Left ventricle myocardium superior (tissue), 1 donor: ENCODE measurements at places on chromosomes 2 and 18.

DNA sequence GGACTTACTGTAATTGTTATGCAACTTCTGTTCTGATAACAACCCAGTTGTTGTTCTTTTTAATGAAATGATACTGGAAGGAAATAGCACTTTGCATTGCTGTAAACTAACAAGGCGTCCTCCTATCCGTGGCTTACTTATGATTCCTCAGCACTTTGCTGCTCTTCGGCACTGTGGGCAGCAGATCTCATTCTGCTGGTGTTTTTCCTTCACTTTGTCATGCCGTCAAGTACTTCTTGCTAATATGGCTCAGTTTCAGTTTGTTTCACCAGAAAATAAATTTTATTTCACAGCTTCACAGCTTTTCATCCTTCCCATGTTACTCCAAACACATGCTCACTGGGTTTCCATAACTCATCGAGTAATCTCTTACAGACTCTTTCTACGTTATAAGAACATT is 289.3 kb downstream of the MEIS1 start:
- DNase-seq = no peak

DNA sequence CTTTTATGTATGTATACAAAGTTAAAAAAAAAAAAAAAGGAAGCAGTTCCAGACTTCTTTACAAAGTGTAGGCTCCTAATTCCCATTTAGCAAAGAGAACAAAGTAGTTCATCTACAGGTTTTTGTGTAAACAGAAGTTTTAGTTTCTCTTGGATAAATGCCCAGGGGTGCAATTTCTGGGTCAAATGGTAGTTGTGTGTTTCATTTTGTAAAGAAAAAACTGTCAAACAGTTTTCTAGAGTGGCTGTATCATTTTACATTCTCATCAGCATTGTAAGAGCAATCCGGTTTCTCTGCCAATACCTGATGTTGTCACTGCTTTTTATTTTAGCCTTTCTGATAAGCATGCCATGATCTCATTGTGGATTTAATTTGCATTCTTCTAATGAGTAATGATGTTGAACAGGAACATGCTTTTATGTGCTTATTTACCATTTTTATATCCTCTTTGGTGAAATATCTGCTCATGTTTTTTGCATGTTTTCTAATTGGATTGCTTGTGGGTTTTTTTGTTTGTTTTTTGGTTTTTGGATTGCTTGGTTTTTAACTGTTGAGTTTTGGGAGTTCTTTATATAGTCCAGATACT is 16.6 kb upstream of the PSME4 start:
- DNase-seq = no peak

GRCh38 chr2:166610913-166611305 is 116.9 kb upstream of the SCN7A start:
- no peak for DNase-seq

GRCh38 chr2:195331966-195332365 is 325.1 kb upstream of the SLC39A10 start:
- DNase-seq = no peak

DNA sequence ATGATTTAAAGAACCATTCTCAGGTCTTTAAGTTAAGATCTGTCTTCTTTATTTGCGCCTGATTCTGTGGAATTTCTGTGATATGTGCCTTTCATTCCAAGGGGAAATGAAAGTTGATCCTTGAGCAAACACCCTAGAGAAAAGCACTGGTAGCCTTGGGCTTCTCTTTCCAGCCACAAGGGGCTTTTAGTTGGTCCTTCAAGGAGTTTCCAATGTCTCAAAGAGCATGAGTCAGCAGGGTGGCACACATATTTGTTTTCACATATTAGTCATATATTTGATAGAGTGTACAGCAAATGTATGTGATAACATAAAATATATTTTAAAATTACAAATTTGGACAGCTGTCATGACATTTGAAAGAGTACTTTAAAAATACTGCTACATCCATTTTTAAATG is 339.5 kb downstream of the TXNL1 start:
- no peak for DNase-seq

DNA sequence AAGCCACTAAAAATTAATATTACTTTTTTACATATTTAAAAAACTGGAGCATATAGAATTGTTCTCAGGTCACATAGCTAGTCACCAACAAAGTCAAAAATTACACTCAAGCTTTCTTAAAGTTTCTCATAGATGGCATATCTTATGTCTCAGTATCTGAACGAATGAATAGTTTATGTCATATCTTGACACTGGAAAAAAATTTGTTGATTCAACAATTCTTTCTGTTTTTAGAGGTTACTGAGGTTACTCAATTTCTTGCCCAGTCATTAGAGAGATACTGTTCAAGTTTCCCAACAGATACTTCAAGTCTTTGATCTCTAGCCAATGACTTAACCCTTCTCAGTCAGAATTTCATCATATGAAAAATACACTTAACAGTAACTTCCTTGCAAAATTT is 113.1 kb upstream of the XIRP2 start:
- DNase-seq = no peak

GRCh38 chr2:152782171-152782570 is 63.8 kb downstream of the ARL6IP6 start:
- no peak for DNase-seq

DNA sequence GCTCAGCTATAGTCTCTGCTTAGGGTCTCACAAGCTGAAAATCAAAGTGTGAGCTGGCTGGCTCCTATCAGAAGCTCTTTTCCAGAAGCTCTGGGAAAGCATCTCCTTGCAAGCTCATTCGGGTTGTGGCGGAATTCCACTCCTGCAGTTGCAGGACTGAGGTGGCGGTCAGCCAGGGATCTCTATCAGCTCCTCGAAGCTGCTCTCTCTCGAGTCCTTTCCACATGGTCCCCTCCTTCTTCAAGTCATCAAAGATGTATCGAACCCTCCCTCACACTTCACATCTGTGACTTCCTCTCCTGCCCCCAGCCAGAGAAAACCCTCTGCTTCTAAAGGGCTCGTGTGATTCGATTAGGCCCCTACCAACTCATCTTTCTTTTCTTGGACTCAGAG is 141.7 kb downstream of the ZFP36L2 start:
- peak; percentile 84 for DNase-seq

DNA sequence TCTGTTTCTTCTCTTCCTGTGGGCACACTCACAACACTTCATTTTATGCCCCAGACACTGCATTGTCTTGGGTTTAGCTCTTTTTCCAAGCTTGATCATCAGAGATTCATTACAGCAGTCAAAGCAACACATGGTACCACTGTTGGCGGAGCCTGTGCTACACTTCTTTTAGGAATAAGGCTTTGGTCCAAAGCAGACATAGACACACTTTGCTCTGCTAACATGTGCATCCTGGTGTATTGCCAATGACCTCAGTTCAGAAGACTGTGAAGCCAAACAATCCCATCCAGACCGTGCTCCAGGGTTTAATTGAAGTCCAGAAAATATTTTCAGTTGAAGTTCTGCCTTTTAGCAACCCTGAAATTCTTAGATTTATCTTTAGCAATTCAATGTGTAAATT is 354.6 kb upstream of the RAB12 start:
- DNase-seq = no peak

- DNase-seq = no peak
Observed at GRCh38 chr18:54030434-54030833, 194.0 kb downstream of the MBD2 start.

- no peak for DNase-seq
Observed at GRCh38 chr18:33020877-33021276, 248.1 kb upstream of the KLHL14 start.

DNA sequence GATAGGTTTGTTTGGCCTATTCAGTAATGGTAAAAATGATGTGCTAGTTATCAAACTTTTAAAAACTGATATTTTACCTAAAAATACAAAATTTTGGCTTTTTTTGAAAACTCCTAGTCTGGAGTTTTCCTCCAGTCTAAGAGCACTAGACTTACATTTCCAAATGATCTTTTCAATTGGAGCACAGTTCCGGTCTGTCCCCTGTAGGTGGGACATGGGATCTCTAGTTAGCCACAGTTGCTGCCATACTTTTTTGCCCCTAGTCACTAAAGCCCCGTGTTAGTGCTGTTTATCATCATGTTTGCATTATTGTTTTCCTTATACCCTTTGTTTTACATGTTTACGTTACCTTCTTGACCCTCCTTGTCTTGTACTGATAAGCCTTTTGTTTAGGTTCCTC is 52.4 kb downstream of the RELCH start:
- DNase-seq = no peak

- no peak for DNase-seq
Observed at GRCh38 chr2:191866195-191866594, 19.3 kb upstream of the CAVIN2 start.

- DNase-seq = no peak
Observed at GRCh38 chr2:143615562-143615961, 486.3 kb downstream of the ARHGAP15 start.

DNA sequence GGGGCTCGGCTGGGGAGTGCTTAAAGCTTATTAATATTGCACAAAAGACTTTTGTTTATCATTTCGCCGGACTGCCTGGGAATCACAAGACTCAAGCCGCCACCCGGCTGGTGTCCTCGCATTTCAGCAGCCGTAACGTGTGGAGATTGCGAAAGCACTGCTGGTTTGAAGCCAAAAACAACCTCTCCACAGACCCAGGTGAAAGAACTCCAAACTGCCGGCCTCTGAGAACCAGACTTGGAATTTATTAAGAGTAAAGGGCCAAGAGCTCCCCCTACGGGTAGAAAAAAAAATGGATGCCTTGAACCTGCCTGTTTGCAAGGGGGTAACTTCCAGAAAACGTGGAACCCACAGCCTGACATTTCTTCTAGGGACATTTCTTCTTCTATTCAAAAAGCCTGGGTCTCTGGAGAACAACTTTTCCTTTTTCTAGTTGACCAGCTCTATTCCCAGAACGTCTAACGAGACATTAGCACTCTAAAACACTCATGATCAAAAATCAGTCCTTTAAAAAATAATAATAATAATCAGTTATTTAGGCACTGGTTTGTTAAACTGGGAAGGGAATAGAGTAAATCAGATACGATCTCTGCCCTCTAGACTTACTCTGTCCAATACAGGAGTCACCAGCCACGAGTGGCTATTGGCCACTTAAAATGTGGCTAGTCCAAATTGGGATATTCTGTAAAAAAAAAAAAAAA is 216.3 kb downstream of the C1D start:
- DNase-seq = peak; percentile 76

DNA sequence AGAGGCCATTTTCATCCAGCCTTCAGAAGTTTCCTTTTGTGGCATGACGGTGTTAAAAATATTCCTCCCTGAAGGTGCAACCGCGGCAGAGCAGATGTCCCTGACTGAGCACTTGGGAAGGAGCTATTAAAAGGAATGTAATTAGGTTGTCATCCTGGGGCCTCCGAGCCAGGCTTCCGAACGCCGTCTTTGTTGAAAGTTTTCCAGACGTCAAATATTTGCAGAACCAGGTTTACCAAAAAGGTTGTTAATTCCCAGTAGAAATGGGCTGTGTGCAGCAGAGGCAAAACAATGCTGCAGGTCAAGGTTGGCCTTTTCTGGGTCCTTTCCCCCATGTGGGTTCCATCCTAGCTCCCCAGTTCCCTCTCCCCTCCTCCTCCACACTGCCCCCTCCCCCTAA is 110.0 kb upstream of the STPG4 start:
- DNase-seq = no peak

- DNase-seq = no peak
Observed at GRCh38 chr2:239639421-239640185, 238.8 kb upstream of the HDAC4 start.

DNA sequence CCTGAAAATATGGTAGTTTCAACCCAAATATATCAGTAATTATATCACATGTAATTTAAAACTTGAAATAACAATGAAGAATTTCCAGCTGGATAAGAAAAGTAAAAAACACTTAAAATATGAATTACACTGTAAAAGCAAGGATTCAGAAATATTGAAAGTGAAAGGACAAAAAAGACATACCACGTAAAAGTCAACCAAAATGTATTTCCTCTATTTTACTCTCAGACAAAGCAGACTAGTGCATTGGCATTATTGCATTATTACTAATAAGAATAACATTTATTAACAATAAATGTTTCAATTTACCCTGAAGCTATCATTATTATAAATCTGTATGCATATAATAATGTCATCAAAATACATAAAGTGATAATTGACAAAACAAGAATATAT is 445.1 kb upstream of the TRIB2 start:
- DNase-seq = no peak

GRCh38 chr2:201977651-201978050 is 56.0 kb upstream of the FZD7 start:
- DNase-seq = no peak

DNA sequence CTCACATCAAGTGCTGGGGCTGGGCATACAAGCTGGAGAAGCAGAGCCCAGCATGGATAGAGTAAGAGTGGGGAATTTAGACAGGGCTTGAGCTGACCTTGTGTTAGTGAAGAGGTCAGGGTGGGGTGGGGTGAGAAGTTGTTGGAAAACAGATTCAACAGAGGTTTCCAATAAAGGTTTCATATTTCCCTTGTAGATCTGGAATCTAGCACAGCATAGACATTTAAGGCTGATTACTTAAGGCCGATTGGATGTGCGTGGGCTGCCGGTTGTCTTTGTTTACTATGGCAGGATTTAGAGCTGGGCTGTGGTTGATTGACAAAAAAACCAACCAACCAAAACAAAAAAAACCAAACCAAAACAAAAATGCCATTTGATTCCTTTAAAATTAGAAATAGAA is 114.9 kb upstream of the SEC11C start:
- DNase-seq = peak; percentile 44

DNA sequence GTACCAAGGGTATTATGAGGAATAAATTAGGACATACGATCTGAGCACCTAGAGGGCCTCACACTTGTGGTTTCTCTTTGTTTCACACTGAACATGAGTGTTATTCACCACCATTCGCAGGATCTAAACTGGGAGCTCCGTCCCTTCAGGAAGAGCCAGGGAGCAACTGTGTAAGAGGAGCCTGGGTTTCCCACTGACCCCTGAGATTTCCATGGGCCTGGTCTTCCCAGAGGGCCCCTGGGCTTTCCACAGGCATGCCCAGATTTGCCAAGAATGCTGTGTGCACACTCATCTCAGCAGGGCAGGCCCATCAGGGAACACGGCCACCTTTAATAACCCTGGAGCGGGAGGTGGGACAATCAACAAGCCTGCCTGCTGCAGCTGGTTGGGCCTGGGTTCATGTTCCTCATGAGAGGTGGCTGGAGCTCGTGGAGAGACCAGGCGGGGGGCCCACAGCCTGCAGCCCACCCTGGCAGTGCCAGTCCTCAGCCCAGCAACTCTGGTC is 416.8 kb upstream of the MYT1L start:
- DNase-seq = no peak

GRCh38 chr2:96336104-96336775 is 674 bp downstream of the NCAPH start:
- no peak for DNase-seq

- DNase-seq = peak; percentile 63
Observed at GRCh38 chr2:1593371-1594122, 150.8 kb downstream of the PXDN start.

DNA sequence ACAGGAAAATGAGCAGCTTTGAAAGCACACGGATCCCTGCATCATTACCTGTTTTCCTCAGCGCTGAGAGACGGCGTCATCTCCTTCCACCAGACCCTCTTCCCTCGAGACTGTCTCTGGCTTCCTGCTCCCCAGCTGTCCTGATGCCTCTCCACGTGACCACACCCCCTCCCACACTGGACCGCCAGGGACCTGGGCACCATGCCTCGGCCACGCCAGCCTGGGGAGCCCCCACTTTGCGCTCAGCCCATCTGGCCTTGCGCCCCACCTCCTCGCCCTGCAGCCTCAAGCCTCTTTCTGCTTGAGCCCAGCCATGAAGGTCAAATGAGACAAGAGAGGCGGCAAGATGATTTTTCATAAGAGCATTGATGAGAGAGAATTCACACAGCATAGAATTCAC is 66.0 kb upstream of the ACKR3 start:
- DNase-seq = peak; percentile 36

- no peak for DNase-seq
Observed at GRCh38 chr2:97910403-97911205, 85.1 kb downstream of the TMEM131 start.
